Natural killer cell treated with Interleukin-12 subunit alpha and Interleukin-12 subunit beta and Interleukin-15 and Interleukin-18, amount 100 ng/mL, for 72 hours (primary cell): ENCODE measurements at places on chromosomes 1 and 21. TPM values are rescaled to one million over a fixed set of nuclear protein-coding genes. Genes with fewer than 3 reads are reported as not detected.

SETD4 gene
- total RNA-seq, result 18.2 TPM

TSPEAR gene
- not detected for total RNA-seq

PCAT6 gene
- 1.4 TPM for total RNA-seq

TMEM81 gene
- 3.0 TPM for total RNA-seq

DTL gene
- total RNA-seq, result 43.2 TPM

NBPF20 gene
- total RNA-seq, result 2.4 TPM

SELL gene
- 29.5 TPM for total RNA-seq
